Karpas-422 (cell line): ENCODE measurements at places on chromosomes 5 and 9.
A peak's percentile ranks its signal among the peaks of the same experiment; 100 is the strongest.

- DNase-seq = no peak
Observed at GRCh38 chr5:161299053-161299452, 247.5 kb downstream of the GABRB2 start.

DNA sequence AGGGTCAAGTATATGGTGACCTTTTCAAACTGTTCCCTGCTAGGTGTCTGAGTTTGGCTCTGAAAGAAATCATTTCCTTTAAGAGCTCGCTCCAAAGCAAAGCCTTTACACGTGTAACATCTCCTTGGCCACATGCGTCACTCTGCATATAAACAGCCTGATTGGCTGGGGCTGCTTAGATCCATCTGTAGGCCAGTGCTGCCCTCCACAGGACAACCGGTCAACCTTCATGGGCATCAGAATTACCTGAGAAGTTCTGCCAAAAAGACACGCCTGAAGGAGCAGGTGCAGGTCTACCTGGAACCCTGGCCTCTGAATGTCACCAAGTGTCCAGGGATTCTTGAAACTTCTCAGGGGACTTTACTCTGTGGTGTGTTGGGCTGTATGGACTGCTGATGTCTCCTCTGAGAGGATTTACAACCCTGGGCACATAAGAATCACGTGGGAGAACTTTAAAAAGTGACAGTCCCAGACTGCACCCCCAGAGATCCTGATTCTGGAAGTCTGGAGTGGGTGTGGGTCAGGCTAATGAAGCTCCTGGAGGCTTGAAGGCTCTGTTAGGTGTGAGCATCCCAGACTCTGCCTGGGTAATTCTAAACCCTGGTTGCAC is 497.6 kb downstream of the GADD45G start:
- DNase-seq = peak; percentile 90

- DNase-seq = no peak
Observed at GRCh38 chr5:132294728-132295504, 722 bp downstream of the SLC22A4 start.

GRCh38 chr9:100408546-100409175 is 18.3 kb upstream of the MSANTD3 start:
- DNase-seq = peak; percentile 65

DNA sequence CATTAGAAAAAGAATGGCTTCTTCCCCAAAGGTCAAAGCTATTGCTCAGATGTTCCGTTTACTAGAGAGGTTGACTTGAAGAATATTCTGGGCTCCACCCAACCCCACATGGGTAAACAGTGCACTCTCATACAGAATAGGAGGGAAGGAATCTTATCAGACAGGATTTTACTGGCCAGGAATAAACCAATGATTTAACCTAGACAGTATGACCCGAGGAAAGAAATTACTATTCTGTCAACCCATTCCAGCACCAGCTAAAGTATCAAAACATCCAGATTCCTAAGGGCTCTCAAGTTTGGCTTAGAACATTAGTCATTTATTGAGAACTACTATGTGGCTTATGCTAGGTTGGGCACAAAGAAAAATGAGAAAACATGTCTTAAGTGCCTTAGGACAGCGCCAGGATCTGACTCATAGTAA is 493.6 kb upstream of the KLF4 start:
- DNase-seq = no peak

- no peak for DNase-seq
Observed at GRCh38 chr9:114433720-114434255, 46.0 kb upstream of the AKNA start.

- no peak for DNase-seq
Observed at GRCh38 chr9:134625361-134626068, 16.1 kb upstream of the COL5A1 start.

DNA sequence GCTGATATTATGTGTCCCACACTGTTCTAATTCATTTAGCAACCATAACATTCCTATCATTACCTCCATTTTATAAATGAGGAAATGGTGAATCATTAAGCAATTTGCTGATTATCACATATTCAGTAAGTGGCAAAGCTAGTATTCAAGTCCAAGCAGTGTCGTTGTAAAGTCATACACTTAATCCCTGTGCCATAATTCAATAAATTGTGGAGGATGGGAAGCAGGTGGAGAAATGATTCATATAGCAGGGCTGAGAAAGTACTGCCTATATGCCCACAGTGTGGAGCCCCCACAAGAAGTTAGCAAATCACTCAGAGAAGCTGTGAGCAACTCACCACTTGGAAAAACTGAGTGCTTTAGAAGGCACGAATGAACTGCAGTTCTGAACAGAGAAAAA is 691.0 kb downstream of the PTPRD start:
- DNase-seq = no peak
